ENCODE measurements at places on chromosomes 12 and 14.
A peak's percentile ranks its signal among the peaks of the same experiment; 100 is the strongest.

GRCh38 chr12:130161261-130162243, 712 bp upstream of the FZD10 start:
- no peak for ATAC-seq

GRCh38 chr14:93042968-93043940, 72.5 kb downstream of the ITPK1 start:
- no peak for ATAC-seq

DNA sequence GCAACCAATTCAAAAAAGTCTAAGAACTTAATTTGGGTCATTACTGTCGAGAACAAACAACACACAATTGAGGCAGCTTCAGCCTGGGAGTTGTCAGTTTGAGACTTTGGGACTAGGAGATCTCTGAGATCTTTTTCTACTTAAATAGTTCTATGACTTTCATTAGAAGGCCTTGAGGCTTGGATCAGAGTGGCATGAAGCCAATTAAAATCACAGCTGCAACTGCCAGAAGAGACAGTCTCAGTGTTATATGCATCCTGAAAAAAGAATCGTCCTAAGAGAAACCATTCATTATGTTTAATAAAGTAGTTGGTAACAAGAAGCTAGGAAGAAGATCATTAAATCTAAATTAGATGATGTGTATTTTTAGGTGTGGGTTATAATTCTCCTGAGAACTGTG, 170.8 kb upstream of the RASSF8 start:
- no peak for ATAC-seq

- ATAC-seq: no peak
Observed at GRCh38 chr14:22524115-22524783, 64.8 kb downstream of the DAD1 start.

DNA sequence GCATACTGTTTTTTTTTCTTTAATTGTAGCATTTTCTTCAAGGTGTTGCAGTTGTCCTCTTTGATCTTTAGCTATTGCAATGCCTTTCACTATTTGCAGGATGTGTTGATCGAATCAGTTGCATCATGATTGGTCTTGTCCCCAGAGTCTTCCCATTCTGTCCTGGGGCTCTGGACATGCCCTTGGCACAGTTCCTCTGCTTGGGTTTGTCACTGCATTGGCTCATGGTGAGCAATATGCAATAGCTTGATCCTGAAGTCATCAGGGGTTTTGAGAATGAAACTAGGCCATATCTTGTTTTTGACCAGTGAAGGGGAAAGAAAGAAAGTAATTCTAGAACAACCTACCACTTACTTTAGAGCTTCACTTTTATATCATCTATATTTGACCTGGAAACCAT, 281.5 kb downstream of the TMEM117 start:
- ATAC-seq: no peak

DNA sequence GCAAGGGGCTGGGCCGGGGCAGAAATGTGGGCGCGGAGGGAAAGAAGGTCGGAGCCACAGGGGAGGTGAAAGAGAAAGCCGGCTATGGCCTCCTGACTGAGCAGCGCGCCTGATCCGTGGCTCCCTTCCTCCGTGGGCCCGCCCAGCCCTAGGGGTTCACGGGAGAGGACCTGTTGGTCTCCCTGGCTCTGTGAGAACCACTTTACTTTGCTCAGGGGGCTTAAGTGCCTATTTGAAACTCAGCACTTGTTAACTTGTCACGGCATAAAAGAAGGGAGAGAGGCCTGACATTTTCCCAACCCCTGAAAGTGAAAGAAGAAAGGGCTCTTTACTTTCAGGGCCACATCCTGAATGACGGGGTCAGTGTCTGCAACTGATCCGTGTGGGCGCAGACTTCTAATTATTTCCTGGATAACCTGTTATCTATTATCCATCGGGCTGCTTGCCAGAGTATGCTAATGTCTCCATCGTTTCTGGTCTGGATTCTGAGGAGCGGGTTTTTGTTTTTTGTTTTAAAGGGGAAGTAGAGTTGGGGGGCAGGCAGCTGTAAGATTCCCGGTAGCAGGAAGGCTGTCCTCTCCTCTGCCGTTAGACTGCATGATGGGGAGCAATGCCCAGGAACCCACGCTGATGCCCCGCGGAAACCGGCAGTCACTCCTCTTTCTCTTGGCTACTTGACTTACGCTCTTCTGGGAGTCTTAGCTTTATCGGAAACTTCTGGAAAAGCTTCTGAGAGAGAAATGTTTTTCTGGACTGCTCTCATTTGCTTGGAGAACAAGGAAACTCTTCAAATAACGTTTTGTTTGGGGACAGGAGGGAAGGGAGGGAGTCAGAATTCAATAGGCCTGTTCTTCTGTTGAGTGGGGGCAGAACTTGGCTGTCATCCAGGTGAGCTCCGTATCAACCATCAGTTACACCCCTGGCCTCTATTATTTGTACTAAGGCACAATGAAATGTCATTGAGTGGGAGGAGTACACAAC, 127.7 kb upstream of the MAX start:
- ATAC-seq: peak; percentile 82

GRCh38 chr14:91519239-91520036, 9.3 kb upstream of the PPP4R3A start:
- no peak for ATAC-seq

DNA sequence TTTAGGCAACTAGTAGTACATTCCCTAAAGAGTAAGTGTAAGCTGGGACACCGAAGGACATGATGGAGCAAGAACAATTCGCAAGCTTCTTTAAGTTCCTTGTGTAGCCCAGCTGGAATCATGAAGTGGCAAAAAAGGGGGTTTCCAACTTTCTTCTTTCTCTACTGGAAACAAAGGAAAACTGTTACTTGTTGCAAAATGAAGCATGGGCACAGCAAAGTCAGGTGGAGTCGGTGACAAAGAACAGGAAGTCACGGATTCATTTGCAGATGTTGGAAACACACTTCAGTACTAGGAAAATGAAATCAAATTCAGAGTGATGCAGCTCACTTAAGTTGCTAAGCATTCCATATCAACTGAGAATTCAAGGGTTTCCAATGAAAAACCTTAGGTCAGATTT, 706.9 kb upstream of the STXBP6 start:
- ATAC-seq: no peak

- no peak for ATAC-seq
Observed at GRCh38 chr14:96072076-96072475, 32.9 kb downstream of the C14orf132 start.

Data from motor neuron (in vitro differentiated cells).